ENCODE measurements at places on chromosomes 12 and 14.

DNA sequence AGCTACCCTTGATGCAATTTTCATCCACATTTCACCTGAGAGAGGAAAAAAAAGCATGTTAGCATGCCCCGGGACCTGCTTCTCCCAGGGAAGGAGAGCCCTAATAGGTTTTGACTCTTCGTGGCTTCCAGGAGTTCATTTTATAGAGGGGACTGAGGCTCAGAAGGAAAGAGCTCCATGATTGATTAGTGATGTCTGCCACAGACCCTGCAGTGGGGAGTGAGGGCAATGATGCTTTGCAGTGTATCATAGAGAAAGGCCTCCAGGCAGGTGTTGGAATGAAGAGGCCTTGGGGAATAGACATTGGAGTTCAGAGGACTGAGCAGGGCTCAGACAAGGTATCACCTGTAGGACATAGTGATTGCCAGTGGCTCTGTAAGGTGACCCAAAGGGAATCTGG is 41.5 kb downstream of the RNFT2 start:
- DNase-seq = no peak

DNA sequence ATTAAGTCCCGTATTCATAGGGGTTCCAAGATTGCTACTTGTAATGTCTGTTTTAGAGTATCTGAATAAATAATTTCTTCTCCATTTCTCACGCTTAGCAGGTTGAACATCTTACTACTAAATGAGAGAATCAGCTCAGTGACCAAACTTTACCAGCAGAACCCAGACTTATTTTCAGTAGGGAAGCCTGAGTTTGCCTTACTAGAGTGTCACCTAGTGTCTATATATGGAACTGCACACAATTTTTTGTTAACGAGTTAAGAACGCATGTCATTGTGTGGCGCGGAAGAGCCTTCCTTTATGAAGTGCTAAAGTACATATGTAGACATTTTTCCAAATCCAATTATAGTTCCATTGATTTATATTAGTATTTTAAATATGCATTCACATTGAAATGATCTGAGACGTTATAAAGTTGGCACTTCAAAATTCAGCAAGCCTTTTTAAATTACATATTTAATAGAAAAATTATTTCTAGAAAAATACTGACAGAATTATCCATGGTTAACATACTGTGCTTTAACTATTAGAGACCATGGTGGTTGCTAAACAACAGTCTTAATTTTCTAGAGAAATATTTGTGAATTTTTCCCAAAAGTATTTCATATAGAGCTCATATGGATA is 88.3 kb downstream of the RPS29 start:
- DNase-seq = no peak

- DNase-seq = no peak
Measured at GRCh38 chr12:64585104-64585503, 25.2 kb upstream of the RASSF3 start.

- no peak for DNase-seq
Measured at GRCh38 chr14:94237983-94238382, 55.1 kb downstream of the SERPINA10 start.

DNA sequence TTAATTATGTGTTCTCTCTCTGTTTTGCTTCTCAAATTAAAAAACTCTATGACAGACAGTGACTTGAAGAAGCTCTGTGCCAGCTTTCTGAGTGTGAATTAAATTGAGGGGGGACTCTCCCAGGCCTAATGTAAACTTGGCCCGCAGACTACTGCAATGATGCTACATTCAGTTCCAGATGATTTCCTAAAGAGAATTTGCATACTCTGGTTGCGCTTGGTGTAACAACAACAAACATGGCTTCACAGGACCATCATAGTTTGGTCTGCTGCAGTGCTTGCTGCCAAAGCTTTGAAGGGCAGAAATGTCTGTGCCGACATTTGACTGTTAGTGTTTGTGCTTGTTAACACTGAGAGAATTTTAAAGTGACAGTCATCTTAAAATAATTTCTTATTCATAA is 25.0 kb downstream of the CFAP54 start:
- no peak for DNase-seq

- DNase-seq = no peak
Measured at GRCh38 chr12:6827982-6828780, at the start of gene P3H3. Gene P3H3 (plus strand): TSS chr12:6828407. CDS start chr12:6828441, 34 bp downstream.

DNA sequence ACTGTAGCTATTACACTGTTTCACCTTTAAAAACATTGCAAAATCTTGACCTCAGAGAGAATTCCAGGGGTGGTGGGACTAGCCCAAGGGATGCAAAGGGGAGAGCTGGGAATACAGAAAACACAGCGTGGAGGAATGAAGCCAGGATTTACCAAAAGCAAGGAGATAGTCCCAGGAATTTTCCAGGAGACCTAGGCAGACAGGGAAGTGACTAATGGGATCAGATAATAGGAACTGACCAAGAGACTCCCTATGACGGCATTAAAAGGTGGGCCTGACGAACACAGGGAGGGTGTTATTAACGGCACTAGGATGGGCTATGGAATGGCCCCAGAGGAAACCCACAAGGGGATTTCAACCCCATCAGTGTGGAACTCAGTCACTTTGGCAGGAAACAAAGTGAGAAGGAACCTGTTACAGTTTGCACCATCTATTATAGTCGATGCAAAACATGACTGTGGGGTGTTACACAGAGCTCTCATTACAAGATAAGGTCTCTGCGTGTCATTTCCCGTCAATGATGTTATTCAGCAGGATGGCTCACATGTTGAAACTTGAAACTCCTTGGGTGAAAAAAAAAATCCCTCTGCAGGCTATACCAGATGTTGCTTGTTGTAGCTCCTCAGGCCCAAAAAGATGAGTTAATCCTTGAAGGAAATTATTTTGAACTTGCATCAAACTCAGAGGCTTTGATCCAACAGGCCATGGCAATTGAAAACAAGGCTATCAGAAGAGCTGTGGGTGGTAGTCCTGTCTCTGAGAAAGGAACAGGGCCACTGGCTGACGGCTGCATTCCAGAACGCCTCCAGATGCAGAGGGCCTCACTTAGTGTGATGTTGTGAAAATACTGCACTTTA is 58.7 kb downstream of the DRAM1 start:
- no peak for DNase-seq

DNA sequence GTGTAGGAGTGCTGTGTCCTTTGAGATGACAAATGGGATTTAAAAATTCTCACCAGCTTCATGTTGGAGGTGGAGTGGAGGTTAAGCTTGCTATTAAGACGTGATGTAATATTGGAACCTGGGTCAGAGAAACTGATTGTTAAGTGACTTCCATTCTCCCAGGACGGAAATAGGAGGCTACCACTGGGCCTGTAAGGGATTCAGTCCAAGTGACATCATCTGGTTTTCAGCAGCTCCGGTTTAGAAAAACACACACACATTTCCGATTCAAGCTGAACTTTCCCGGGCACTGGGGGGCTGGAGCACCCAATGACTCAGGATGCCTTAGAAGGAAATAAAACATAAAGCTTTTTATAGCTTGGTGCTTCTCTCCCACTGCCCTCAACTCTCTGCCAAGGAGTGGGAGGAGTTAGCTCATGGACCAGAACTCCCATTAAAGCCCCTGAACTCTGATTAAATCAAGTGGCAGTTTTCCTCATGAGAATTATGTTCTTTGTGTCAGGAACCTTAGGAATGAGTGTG is 12.4 kb downstream of the CALM1 start:
- DNase-seq = no peak

Measured in CD4-positive, alpha-beta T cell (primary cell).